ENCODE measurements at places on chromosomes 6 and 20. TPM values are rescaled to one million over a fixed set of nuclear protein-coding genes. Genes with fewer than 3 reads are reported as not detected.
A peak's percentile ranks its signal among the peaks of the same experiment; 100 is the strongest.

DNA sequence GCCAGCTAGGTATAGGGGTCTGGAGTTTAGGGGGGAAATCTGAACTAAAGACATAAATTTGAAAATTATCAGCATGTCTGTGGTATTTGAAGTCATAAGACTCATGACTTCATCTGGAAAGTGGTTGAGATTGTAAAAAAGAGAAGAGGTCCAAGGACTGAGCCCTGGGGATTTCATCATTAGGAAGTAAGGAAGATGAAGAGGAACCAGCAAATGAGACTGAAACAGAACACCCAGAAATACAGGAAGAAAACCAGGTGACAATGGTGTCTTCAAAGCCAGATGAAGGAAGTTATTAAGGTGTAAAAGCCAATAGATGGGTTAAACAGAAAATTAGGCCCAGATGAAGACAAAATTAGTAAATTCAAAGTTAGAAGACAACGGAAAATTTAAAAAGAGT, 49.1 kb upstream of the UBR2 start:
- no peaks in the 10 kb centered on the region for H3K36me3 ChIP-seq
- no peak overlapping the region for H3K4me3 ChIP-seq
- no peaks in the 10 kb centered on the region for H3K4me1 ChIP-seq
- no peaks in the 10 kb centered on the region for H3K27me3 ChIP-seq
- no peak for DNase-seq

DNA sequence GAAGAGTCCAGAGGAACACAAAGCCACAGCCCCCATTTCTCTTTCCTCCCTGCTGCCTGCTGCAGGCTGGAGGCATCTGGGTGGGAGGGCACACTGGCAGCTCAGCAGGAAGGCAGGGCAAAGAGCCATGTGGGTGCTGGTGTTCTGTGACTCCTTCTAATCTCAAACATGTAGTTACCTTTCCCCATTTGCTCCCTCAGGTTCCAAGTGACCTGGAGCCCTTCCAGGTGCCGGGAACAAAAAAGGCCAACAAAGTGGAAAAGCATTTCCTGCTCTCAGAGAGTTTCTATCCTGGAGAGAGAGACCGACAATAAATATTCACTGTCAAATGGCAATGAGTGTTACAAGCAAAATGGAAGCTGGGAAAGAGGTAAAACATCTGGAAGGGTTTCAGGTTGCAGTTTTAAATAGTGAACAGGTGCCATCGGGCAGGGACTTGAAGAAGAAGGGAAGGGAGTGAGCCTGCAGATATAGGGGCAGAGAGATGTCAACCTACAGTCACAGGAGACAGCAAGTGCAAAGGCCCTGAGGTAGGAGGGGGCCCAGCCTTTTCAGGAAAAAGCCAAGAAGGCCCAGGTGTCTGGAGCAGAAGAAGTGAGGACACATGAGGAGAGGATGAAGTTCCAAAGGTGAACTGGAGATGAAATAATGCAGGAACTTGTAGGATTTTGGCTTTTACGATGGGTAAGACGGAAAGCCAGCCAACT, 43.6 kb upstream of the IYD start:
- H3K36me3 ChIP-seq = no peaks in the 10 kb centered on the region
- H3K27me3 ChIP-seq = no peaks in the 10 kb centered on the region
- no peak overlapping the region for H3K27ac ChIP-seq
- DNase-seq = no peak

Gene ARMC2
- total RNA-seq = 2.7 TPM

Gene BMP7
- total RNA-seq = 16.6 TPM

DNA sequence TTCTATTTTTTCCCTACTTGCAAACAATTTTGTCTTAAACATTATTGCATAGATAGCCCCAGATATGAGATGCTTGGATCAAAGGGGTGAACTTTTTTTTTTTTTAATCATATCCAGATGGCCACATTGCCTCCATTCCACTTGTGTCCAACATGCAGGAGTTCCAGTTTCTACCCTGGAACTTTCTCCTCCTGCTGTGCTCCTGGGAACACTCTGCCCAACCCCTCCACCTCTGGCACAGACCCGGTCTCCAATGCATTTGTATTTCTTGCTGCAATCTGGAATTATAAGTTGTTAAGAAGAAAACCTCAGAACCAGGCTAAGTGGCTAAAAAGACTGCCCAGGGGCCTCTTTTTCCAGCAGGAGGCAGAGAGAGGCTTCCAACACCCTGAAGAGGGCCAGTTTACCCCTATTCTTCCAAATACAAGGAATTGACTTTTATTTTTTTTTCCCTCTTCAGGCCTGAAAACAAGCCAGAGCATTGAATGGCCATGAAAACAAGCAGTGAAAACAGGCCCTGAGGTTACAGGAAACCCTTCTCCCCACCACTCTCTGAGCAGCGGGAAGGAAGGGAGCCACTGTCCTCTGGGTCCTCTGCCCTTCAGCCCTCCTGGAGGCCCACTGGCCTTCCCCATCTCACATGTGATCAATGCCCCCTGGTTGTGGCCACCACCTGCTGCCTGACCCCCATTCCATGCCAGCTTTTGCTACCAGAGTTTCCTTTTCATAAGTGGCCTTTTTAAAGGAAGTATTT, 44.3 kb downstream of the PDYN start:
- H3K4me3 ChIP-seq = no peak overlapping the region
- peaks cover 38% of the 10 kb centered on the region for H3K4me1 ChIP-seq
- DNase-seq = no peak
- H3K36me3 ChIP-seq = no peaks in the 10 kb centered on the region
- no peak overlapping the region for H3K27ac ChIP-seq
- peaks cover 34% of the 10 kb centered on the region for H3K27me3 ChIP-seq

DNA sequence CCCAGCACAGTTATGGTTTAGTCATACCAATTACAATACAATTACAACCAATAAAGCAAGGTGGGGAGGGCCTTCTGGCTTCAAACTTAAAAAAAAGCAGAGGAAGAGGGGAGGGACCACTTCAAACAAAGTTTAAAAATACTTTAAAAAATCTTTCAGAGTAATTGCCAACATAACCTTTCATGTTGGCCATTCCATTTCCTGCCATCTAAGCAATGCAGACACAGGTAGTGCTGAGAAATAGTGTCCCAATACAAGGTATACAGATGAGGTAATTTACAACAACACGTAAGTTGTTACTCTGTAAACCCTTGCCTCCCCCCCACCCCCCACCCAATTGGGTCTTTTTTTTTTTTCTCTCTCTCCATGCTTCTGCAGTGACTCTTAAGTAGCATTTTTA, 18.8 kb upstream of the TBC1D20 start:
- H3K36me3 ChIP-seq = peaks cover 49% of the 10 kb centered on the region
- H3K4me1 ChIP-seq = no peaks in the 10 kb centered on the region
- no peak overlapping the region for H3K27ac ChIP-seq
- no peak overlapping the region for H3K4me3 ChIP-seq
- no peak for DNase-seq
- H3K27me3 ChIP-seq = no peaks in the 10 kb centered on the region

DNA sequence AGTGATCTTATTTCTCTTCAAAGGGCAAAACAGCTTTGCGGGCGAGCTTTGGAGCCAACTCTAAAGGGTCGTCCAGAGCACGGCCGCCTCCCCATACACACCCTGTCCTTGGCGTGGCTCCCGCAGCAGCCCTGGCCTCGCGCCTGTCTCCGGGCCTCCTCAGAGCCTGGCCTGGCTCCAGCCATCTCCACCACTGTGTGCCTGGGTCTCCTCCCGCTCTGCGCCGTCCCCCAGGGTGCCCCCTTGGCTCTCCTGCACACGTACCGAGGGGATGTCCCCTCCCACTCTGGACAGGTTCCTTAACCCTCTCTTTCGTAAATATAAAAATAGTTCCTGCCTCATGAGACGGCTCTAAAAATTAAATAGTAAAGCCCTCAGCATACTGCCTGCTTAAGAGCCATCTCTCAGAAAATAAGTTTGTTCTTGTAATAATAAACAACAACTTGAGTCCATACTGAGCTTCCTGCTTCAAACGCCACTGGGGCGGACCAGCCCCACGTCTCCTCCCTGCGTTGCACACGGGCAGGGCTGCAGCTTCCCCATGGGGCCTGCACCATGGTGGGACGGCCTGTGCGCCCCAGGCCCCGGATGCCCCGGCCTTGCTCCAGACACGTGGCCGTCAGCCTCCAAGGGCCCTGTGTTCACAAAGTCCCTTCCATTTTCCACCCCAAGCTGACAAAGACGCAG, 226.2 kb downstream of the TTLL2 start:
- H3K4me1 ChIP-seq = no peaks in the 10 kb centered on the region
- H3K4me3 ChIP-seq = no peak overlapping the region
- no peak for DNase-seq
- H3K27me3 ChIP-seq = no peaks in the 10 kb centered on the region
- no peak overlapping the region for H3K27ac ChIP-seq

DNA sequence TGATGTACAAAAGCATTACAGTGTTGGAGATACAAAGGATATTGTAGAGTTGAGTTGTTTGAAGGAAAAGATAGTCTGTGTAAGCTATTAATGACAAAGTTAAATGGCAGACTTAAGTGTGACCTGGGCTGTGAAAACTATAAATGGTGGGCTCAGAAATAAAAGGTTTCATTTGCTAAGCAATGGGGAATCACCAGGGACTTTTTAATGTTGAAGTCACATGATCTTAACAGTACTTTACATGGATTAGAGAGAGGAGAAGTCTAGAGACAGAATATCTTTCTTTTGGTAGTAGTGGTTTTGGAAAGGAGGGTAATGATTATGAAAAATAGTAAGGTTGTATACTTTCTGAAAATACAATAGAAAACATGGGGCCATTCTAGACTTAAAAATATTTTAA, 67.1 kb downstream of the SCAF8 start:
- no peak for DNase-seq
- H3K27ac ChIP-seq = peak overlapping the region; percentile 56
- no peak overlapping the region for H3K4me3 ChIP-seq
- H3K36me3 ChIP-seq = peaks cover 10% of the 10 kb centered on the region

DNA sequence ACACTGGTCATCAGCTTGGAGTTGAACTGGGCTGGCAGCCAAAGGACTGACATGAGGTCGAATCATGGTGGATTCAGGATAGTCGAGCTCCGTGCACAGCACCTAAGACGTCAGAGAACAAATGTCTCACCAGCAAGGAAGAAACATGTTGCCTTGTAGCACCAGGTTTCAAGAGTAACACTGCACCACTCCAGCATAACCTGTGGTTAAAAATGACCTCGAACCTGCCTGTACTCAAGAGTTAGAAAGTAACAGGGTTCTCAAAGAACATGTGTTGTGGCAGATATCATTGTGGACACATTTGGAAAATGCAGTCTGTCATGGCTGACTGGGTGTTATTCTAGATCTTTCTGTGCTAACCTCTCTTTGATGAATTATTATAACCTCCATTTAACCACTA, 511.6 kb downstream of the CDH26 start:
- H3K4me3 ChIP-seq = no peak overlapping the region
- H3K27me3 ChIP-seq = no peaks in the 10 kb centered on the region
- no peaks in the 10 kb centered on the region for H3K36me3 ChIP-seq
- peaks cover 4% of the 10 kb centered on the region for H3K4me1 ChIP-seq

DNA sequence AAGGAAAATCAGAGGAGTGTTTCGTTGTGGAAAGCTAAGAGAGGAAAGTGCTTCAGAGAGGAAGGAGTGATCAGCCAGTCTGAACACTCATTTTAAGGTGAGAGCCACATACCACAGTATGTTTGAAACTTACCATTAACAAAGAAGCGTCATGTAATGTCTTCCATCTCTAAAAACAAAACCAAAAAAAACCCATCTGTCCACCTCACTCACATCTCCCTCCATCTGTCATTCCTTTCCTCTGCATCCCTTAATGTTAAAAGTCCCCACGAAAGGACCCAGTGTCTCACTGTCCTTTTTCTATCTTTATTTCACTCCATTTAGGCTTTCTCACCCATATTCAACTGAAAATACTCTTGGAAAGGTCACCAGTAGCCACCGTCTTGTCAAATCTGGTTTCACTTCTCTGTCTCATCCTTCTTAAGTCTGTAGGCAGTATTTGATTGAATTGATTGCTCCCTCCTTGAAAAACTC, 59.4 kb upstream of the GNRH2 start:
- no peaks in the 10 kb centered on the region for H3K27me3 ChIP-seq
- no peak for DNase-seq
- H3K4me3 ChIP-seq = no peak overlapping the region
- no peak overlapping the region for H3K27ac ChIP-seq
- H3K36me3 ChIP-seq = peaks cover 16% of the 10 kb centered on the region
- no peaks in the 10 kb centered on the region for H3K4me1 ChIP-seq

Gene TP53TG5
- total RNA-seq = not detected

GRCh38 chr6:166277018-166277417, 31.2 kb downstream of the PRR18 start:
- H3K4me1 ChIP-seq = no peaks in the 10 kb centered on the region
- H3K36me3 ChIP-seq = no peaks in the 10 kb centered on the region
- peak; percentile 38 for DNase-seq
- H3K4me3 ChIP-seq = no peak overlapping the region
- H3K27me3 ChIP-seq = no peaks in the 10 kb centered on the region

DNA sequence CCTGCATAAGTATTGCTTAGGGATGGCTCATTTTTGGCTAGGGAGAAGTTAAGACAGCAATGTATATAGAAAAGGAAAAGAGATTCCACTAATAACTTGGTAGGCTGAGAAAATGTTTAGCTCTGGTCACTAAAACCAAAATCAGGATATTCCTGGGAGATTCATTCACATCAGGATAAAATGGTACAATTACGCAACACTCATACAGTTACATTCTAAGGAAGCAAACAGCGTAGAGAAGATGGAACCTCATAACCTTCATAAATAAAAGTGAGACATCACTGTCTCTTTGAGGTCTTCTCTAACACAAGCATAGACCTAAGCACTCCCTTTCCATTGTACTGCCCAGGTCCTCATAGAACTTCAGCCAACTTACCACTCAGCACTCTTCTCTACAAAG, 295.7 kb upstream of the RUNX2 start:
- H3K36me3 ChIP-seq = no peaks in the 10 kb centered on the region
- H3K4me3 ChIP-seq = no peak overlapping the region
- no peaks in the 10 kb centered on the region for H3K27me3 ChIP-seq
- no peak for DNase-seq
- no peak overlapping the region for H3K27ac ChIP-seq

DNA sequence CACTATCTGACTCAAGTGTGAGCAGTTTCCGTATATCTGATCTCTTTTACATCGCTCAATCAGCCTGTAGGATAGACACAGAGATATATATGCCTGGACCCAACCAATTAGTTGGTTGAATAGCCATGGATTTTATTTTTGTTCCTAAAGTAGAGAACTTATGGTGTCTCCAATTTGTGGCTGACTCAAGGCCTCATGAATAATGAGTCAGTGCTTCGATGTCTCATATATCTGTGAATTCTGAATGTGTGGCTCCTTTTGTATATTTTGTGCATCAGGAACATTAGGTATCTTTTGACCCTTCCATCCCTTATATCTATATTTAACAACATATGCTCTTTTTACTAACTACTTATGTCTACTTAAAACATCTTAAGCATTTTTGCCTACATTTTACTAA, 64.5 kb downstream of the OR2B2 start:
- no peaks in the 10 kb centered on the region for H3K4me1 ChIP-seq
- no peak overlapping the region for H3K27ac ChIP-seq
- DNase-seq = no peak

Gene SPINT4
- not detected for total RNA-seq

GRCh38 chr6:169145496-169145895, 108.2 kb downstream of the THBS2 start:
- no peaks in the 10 kb centered on the region for H3K27me3 ChIP-seq
- H3K36me3 ChIP-seq = no peaks in the 10 kb centered on the region
- H3K4me1 ChIP-seq = no peaks in the 10 kb centered on the region
- DNase-seq = no peak
- H3K27ac ChIP-seq = no peak overlapping the region
- H3K4me3 ChIP-seq = no peak overlapping the region
